H4 (cell line): ENCODE measurements at places on chromosomes 7 and 10. TPM values are rescaled to one million over a fixed set of nuclear protein-coding genes. Genes with fewer than 3 reads are reported as not detected.

Gene HOXA9
- 0.17 and 0.18 TPM in 2 replicates for total RNA-seq

DNA sequence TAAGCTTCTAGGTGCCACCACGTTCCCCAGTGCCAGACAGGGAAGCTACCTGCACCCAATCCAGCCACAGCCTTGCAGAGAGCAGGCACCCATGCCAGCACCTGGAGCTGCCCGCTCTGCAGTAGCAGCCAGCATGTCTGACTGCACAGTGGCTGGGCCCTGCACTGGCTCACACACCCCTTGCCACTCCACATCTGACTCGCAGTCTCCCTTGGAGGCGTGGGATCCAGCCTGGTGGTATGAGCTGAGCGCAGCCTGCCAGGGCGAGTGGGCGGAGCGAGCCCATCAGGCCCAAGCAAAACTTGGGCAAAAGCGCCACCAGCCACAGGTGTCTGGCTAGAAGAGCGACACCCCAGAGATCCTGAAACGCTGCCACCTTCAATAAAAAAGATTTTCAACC, 30.1 kb downstream of the CRTAC1 start:
- no peak for DNase-seq

Gene PTPRZ1
- 0.02 and 0.39 TPM in 2 replicates for total RNA-seq

DNA sequence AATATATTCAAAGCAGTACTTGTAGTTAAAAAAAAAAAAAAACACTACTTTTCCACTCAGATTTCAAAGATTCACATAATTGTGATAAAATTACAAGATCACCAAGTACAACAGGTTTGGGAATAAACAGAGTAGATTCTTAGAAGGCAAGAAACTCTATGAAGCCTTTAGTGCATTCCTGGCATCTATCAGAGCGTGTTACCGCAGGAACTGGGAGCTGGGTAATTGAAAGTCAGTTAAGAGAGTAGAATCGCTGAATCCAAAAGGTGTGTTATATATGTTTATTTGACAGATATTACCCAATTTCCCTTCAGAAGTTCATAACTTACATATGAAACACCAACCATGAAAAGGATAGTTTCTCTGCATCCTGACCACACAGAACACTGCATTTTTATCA, 159.2 kb upstream of the PLXNA4 start:
- DNase-seq, result no peak

- no peak for DNase-seq
Observed at GRCh38 chr7:141014125-141014523, 628 bp downstream of the MRPS33 start.

DNA sequence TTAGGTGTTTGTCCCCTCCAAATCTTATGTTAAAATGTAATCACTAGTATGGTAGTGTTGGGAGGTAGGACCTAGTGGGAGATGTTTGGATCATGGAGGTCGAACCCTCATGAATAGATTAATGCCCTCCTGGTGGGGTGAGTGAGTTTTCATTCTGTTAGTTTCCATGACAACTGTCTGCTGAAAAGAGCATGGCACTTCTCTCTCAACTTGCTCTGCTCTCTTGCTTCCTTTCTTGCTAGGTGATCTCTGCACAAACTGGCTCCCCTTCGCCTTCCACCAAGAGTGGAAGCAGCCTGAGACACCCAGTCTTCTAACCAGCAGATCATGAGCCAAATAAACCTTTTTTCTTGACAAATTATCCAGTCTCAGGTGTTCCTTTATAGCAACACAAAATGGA, 853.9 kb downstream of the SORCS1 start:
- no peak for DNase-seq

- DNase-seq, result no peak
Observed at GRCh38 chr10:118701529-118702323, 53.0 kb downstream of the CACUL1 start.

- no peak for DNase-seq
Observed at GRCh38 chr7:115937960-115938359, 92.6 kb downstream of the TFEC start.

- peak; percentile 67 for DNase-seq
Observed at GRCh38 chr10:35795131-35795824, 153.2 kb upstream of the FZD8 start.

Gene SPAG6
- total RNA-seq, result 0.21 TPM in 1 of 2 replicates, not detected in the other

- peak; percentile 15 for DNase-seq
Observed at GRCh38 chr10:85995791-85996190, 370.8 kb downstream of the GRID1 start.
